ENCODE measurements at places on chromosomes 7 and 10.
A peak's percentile ranks its signal among the peaks of the same experiment; 100 is the strongest.

GRCh38 chr10:19572056-19572455 lies 244.2 kb upstream of the PLXDC2 start:
- DNase-seq: no peak

GRCh38 chr10:52682766-52683165 lies 89.8 kb downstream of the MBL2 start:
- no peak for DNase-seq

- no peak for DNase-seq
Observed at GRCh38 chr10:21823617-21824016, 179.9 kb downstream of the DNAJC1 start.

GRCh38 chr10:96860631-96861277 lies 28.7 kb downstream of the LCOR start:
- DNase-seq: no peak

- DNase-seq: no peak
Observed at GRCh38 chr7:129671266-129671665, 59.7 kb downstream of the NRF1 start.

DNA sequence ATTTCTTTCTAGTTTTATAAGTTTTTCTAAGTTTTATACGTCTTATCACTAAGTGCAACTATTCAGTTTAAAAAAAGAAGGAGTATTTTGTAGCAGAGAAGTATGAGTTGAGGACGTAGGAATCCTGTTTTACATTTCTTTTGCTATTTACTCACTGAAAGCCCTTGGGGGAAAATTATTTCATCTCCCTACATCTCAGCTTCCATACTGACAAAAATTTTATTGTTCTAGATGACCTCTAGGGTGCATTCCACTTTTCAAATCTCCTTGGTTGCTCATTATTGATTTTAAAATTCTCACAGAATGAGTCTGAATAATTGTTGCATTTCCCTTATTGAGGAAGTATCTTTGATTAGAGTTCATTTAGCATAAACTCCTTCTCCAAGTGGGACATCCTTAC lies 14.9 kb upstream of the PDK4 start:
- no peak for DNase-seq

GRCh38 chr10:79322616-79323543 lies 24.4 kb upstream of the PPIF start:
- DNase-seq: peak; percentile 29

DNA sequence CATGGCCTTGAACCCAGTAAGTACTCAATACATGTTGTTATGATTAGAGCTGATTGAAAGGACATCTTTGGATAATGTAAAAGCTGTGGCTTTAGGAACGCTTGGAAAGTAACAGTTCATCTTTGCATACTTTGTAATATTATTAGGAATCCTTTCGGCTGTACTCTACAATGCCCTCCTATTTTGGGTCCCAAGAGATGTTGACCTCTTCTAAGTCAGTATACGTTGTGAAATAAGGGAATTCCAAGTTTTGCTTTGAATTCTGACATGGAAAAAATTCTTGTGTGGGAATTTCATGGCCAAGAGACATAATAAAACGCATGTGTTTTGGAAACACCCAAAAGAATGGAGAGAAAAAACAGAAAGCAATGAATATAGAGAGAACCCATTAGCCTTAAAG lies 7.7 kb downstream of the AGR3 start:
- no peak for DNase-seq

DNA sequence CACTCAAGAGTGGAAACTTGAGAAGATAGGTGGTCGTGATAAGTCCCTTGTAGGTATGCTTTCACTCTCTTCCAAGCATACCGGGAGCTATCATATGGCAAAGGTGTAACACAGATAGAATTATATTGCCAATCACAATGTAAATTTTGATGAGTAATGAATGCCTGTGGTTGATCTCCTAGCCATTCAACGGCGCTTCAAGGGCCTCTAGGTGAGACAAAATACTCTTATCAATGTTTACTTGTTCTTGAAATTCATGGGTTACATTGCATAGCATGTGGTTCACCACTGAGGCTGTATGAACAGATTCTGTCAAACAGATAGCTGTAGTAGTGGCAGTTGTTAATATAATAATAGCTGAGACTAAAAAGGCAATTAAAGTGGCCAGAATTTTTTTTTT lies 82.4 kb downstream of the THSD7A start:
- no peak for DNase-seq

- DNase-seq: no peak
Observed at GRCh38 chr7:69661342-69661741, 63.1 kb downstream of the AUTS2 start.

GRCh38 chr10:105797234-105797890 lies 1156.3 kb downstream of the SORCS3 start:
- DNase-seq: no peak

DNA sequence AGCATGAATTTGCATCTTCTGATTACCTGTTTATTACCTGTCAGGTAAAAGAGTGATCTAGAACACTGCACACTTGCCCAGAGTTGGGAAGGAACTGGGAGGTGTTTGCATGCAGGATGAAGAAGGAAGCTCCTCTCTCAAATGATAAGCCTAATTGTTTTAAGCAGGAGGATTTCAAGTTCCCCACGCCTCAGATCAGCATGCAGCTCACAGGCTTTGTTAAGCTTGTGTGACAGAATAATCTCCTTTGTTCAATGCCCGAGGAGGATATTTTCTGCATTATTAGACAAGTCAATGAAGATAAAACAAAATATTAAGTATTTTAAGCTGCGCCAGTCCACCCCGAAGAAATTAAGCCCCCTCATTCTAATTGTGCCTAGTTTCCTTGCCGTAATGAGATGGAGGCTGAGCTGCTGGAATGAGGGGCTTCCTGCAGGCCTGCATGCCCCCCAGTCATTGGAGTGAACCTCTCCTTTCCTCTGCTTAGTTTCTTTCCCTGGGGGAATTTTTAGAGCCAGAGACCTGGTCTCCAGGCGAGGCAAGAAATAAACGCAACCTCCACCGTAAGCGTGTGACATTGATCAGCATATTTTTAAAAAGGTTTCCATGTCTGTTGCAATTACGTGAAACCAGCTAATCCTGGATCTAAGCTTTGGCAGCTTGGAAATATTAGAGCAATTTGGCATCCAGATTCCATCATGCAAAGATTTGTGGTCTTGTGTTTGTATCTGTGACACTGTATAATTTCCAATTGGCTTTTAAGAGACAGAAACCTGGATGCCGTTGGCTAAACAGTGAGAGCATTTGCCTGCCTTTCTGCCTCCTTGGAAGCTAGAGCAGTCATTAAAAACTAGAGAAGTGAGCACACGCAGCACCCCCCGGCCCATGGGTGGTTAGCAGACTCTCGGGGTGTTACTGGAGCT lies 376.0 kb downstream of the GALNT17 start:
- DNase-seq: no peak

GRCh38 chr10:74502963-74503608 lies 323.3 kb upstream of the KAT6B start:
- no peak for DNase-seq
